AG10803 (cell line): ENCODE measurements at places on chromosomes 13 and 19.

DNA sequence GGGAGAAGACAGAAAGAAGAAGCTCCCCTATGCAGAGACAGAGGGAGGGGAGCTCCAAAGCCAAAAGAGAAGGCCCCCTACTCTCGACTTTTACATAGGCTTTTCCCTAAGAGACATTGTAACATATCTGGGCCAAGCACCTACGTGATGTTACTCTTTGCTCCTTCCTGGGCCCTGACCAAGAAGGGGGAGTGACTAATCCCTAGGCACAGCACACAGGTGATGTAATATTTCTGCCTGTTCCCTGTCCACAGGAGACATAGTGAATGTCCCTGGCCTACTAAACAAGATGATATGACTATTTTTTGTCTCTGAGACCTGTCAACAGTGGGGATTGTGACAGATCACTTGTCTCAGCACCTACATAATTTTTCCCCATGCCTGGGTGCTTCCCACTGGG, 15.9 kb upstream of the ZNF254 start:
- no peak for DNase-seq

GRCh38 chr19:30065680-30066606, 123.9 kb downstream of the URI1 start:
- no peak for DNase-seq

DNA sequence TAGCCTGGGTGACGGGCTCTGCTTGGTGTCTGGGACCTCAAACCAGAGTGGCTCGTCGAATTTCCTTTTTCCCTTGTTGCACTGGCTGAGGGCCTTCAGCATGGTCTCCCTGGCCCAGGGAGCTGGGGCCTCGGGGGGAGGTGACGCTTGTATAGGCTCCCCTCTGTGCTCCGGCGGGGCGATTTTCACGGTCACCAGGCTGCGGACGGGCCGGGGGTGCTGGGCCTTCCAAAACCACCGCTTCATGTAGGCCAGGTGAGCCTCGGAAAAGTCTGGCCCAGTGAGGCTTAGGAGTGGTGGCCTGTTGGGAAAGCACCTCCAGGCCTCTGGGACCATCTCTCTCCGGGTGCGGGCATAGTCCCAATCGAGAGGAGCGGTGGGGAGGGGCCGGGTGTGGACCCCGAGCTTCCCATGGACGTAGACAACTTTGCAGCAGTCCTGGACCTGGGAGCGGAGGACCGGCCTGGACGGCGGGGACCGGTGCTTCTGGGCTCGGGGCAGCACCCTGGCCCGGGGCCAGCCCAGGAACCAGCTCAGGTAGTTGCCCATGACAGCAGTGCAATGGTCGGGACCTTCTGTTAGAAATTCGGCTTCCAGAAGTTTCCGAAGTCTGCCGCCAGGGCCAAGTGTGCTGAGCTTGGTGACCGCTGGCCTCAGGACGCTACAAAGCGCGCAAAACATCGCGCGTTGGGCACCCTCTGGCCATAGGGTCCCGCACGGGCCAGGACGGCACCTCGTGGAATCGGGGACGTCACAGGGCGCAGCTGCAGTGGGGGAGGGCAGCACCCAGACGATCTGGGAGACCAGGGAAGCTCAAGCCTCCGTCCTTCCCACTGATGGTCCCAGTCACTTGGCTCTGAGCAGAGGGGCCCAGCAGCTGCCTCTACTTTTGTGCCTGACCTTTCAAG, 41.6 kb upstream of the MTUS2 start:
- no peak for DNase-seq

DNA sequence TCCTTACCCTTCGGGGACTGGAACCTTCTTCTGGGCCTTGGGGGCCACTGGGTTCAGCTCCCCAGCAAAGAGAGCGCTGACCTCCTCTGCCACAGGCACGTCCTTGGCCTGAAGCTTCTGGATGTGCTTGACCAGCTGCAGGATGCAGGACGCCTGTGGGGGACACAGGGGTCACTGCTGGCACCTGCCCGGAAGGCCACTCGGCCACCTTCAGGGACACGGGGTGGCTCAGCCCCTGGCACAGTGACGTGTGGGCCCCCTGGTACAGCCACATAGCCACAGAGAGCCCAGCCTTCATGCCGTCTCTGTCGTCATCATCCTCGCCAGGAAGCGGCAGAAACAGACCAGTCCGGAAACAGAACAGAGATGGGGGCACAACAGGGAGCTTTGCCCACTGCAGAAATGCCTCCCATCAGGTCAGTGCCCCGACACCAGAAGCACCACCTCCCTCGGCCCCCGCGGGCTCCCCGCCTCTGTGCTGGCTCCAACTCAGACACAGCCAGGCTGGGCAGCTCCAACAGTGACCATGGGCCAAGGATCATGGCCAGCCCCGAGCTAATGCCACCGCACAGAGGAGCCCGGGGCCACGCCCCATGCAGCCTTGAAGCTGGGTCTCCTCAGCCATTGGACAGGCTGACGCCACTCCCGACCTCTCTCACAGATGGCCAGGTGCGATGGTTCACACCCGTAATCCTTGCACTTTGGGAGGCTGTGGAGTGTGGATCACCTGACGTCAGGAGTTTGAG, 20.7 kb downstream of the IZUMO4 start:
- DNase-seq = no peak

GRCh38 chr13:40664350-40665125, 1.9 kb downstream of the FOXO1 start:
- peak; percentile 23 for DNase-seq

DNA sequence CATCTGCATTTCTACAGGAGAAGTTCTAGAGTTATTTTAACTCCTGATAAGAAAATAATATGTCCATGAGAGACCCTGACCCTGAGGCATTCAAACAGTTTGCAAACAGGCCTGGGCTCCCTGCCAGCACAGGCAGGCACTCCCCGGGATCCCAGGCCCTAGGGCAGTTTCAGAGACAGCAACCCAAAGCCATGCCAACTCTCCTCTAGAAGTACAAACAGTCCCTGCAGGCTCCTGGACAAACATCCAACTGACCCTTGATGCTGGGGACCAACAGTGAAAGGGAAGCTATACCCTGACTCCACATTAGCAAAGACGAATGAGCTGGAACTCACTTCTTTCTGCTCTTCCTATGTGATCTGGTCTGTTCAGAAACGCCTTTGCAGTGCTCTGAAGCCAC, 44.8 kb downstream of the CCDC70 start:
- no peak for DNase-seq

DNA sequence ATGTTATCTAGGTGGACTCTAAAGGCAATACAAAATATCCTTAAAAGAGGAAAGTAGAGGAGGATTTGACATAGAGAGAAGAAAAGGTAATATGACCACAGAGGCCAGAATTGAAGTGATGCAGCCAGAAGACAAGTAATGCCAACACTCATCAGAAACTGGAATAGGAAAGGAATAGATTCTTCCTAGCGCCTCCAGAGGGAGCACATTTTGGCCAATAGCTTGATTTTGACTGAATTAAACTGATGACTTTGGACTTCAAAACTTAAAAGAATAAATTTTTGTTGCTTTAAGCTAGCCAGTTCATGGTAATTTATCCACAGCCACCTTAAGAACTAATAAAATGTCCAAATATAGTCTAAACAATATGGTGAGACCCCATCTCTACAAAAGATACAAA, 1921.9 kb downstream of the OLFM4 start:
- no peak for DNase-seq

- DNase-seq = peak; percentile 11
These were observed 2.4 kb upstream of the APOC4 start for GRCh38 chr19:44939668-44940067.

- no peak for DNase-seq
These were observed 86.3 kb downstream of the URI1 start for GRCh38 chr19:30028118-30028991.

GRCh38 chr19:41233748-41234240, 14.8 kb downstream of the AXL start:
- no peak for DNase-seq

DNA sequence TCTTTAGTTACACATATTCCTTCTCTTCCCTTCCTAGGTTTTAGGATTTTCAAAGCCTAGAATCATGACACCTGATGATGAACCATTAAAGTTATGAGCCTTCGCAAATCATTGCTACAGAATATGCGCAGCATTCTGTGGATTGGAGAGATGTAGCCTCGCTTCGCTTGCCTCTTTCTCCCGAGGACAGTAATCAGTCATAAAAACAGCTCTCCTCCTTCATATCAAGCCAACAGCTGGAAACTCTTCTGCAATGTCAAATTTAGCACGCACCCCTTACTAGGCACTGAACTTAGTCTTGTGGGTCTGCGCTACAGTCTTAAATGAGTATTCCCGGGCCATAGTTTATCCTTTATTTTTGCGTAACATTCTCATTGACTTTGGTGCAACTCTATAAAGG, 79.6 kb downstream of the DACH1 start:
- DNase-seq = no peak

- no peak for DNase-seq
These were observed 4.2 kb downstream of the TUBGCP3 start for GRCh38 chr13:112583592-112584277.

DNA sequence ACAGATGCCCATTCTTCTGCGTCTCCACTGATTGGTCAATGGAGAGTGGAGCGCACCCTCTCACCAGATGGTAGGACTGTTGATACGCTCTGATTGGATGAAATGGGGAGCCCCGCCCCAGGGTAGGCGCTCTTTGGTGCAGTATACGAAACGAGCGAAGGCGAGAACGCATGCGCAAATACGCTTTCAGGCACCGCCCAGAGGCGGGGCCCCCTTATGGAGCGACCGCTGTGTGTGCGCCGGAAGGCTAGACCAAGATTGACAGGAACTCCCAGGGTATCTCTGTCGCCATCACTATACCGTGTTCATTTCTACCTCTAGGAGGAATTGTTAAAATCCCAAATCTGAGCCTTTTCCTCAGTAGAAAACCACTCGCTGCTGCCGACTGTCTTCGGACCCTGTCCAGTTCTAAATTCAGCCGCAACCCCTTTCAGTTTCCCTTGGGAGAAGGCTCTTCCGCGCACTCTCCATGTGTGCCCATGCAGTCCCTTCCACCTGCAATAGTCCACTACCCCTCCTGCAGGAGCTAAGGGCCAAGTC, 720 bp upstream of the HNRNPL start:
- no peak for DNase-seq

- no peak for DNase-seq
These were observed 4.3 kb upstream of the ZNF497 start for GRCh38 chr19:58366585-58367430.

DNA sequence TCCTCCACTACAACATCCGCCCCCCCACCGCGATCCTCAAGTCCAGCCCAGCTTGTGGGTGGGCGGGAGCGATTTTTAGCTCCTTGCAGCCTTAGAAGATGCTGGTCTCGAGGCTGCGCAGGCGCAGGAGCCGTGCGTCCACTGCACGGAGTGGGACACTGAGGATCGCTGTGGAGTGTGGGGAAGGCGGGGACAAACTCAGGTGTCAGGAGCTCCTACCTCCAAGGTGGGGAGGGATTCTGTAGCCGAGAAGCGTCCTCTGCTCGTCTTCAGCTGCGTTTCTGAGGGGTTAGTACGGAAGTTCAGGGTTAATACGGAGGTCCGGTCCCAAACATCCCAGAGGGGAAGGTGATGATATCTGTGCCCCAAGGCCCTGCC, at the start of gene RTBDN:
TSS of gene RTBDN (minus strand) at position 14 of the 378 bp plus-strand sequence. CDS start 4,600 bp downstream, outside the sequence.
- DNase-seq = no peak

- no peak for DNase-seq
These were observed 1198.2 kb upstream of the PCDH9 start for GRCh38 chr13:68428292-68428691.

- DNase-seq = no peak
These were observed 61.9 kb downstream of the TNFRSF19 start for GRCh38 chr13:23632048-23632582.

DNA sequence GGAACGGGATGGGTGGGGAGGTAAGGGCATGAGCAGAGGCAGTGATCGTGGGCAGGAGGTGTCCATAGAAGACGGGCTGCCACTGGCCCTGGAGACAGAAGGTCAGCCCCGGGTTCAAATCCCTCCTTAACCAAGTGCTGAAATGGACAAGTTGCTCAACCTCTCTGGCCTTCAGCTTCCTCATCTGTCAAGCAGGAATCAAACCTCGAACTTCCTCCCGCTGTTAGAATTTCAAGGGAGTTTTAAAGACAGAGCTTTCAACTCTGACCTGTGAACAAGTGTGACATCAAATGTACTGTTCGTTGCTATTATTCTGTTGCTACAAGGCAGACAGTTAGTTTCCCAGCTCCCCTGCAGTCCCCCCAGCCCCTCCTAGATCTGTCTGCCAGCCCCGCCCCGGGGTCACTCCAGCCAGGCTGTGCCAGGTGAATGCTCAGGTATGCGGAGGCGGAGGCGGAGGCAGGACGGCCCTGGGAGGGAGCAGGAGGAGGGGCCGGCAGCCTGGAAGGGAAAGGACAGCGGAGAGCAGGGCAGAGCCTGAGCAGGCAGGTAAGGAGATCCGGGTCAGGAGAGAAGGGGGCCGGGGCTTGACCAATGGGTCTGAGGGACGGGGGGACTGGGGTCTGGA, at the start of gene EPS8L1:
TSS of gene EPS8L1 (plus strand) at position 499 of the 628 bp plus-strand sequence. CDS start 576 bp downstream, outside the sequence.
- no peak for DNase-seq

DNA sequence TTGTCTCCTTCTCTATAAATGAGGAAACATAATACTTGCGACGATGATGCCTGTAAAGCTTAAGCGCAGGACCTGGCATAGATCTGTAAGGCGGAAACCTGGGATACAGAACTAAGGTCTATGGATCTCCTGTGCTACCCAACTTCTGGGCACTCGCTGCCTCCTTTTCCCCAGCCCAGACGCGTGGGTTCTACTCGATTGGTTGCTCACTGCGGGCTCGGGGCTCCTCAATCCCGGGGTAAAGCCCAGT, 615 bp upstream of the PSMC4 start:
- DNase-seq = peak; percentile 30

DNA sequence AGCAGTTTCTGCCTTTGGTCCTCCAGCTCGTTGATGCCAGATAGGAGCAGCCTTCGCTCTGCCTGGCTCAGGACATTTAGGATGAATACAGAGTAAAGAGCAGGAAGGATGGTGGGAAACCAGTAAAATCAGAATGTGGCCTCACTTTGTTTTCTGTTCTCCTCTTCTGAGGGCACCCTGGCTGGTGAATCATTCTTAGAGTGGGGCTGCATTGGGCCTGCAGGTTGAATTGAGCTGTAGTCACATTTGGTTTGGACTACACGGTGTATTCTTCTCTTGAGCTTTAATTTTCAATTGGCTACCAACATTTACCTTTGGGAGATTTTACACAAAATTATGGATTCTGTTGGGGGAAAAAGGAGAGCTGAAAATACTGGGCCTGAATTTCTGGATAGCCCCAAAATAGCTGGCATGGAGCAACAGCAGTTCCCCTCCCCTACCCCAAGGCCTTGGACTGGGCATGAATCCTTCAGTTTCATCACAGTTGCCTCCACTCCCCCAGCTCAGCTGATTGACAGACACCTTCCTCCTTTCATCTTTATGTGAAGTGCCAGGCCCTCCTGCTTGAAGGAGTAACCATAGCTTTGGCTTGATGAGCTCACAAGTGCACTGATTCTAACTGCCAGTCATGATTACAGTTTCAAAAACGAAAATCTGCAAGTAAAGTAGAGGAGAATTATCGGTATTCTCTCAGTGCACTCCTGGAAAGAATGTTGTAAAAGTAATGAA, 24.3 kb downstream of the ERCC5 start:
- no peak for DNase-seq
